ENCODE measurements at places on chromosomes 11 and 22.

GRCh38 chr11:68998390-68998911 lies 14.6 kb downstream of the MRGPRF start:
- no peak for DNase-seq

DNA sequence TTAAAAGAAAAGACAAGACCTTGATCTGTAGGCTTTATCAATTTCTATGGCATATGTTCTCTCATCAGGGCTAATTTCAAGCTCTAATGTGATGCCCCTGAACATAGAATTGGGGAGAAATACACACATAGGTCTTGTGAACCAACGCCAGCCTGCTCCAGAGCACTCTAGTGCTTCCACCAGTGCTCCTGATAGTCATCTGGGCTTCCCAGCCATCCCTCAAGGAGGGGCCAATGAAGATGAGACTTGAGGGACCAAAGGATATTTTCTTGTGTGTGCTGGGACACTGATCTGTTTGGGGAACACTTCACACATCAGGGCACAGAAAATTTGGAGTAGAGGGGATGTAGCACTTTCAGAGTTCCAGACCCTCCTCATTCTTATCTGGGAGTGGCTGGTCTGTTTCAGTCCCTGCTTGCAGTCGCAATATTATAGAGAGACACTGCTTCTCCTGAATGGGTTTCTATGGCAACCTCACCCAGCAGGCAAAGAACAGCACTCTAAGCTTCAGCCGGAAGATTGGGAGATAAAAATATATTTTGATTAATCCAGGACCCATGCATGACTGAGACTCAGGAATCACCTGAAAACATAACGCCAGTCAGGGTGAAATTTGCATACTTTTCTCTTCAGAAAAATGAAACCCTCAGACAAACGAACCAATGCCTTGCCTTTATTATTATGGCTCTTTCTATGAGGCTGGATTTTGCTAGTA lies 28.4 kb upstream of the SCN3B start:
- no peak for DNase-seq

DNA sequence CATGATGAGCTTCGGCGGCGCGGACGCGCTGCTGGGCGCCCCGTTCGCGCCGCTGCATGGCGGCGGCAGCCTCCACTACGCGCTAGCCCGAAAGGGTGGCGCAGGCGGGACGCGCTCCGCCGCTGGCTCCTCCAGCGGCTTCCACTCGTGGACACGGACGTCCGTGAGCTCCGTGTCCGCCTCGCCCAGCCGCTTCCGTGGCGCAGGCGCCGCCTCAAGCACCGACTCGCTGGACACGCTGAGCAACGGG lies 169 bp downstream of the NEFH start:
- DNase-seq, result no peak

GRCh38 chr11:115238791-115239190 lies 265.4 kb downstream of the CADM1 start:
- DNase-seq, result no peak

DNA sequence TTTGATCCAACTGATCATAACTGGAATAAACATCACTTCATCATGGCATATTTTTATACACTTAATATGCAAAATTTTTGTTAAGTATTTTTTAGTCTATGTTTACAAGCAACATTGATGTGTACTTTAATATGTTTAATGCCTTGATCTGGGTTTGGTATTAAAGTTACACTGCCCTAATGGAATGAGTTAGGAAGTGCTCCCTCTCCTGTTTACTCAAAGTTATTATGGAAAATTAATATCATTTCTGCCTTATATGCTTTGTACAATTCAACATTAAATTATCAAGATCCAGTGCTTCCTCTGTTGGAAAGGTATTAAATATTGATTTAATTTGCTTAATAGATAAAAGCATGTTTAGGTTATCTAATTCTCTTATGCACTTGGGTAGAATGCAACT lies 927.3 kb upstream of the RAG2 start:
- DNase-seq, result no peak

- DNase-seq, result peak; percentile 59
These were observed 34.0 kb downstream of the SLC22A12 start for GRCh38 chr11:64624883-64625481.

DNA sequence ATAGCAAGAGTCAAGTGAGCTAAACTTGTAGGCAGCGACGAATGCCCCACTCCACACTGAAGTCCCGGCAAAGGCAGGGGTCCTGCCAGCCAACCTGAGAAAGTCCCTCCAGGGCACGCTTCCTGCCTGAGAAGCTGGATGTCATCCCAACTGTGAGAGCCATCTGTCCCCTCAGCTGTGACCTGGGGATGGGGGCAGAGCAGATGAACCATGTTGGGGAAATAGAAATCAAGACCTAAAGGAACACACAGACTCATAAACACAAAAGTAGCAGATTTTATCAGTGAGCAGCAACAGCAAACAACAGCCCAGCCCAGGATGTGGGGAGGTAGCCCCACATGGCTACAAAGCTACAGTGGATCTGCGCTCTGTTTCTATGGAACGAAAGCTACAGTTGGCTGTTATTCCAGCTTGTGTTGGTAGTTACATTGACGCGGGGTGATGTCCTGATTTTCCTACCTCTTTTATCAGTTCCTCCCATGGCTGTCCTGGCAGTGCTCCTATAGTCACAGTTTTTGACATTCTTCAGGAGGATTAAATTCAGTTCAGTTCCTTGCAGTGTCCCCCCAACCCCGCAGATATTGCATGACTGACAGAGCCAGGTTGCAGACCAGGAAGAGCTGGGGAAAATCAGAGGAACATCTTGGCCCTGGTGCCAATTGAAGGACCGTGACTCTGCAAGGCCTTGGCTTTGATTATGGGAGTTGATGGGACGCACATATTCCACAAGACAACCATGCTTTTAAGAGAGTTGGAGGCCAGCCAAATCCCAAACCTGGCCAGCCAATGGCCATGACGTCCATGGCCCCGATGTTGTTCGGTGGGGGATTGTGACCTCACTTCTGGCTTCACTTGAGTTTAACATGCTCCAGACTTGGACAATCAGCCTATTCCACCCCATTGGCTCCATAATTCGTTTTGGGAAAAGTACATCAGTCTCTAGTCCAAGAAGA lies 14.6 kb downstream of the MRGPRD start:
- no peak for DNase-seq

DNA sequence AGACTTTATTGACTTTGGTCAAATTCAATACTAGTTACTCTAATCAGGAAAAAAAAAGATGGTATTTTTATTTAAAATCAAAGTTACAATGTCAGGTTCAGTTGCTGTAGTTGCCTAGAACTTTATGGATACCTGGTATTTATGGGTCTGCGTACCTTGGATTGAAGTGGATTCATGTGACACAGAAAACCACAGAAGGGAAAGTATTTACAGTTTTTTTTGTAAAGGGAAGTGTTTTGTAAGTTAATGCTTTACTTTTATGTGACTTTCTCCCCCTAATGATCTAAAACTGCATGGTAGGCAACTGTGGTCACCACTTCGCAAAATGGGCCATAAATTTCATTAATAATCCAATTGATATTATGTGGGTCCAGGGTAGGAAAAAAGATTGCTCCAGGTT lies 65.2 kb upstream of the ADA2 start:
- no peak for DNase-seq

GRCh38 chr22:47965896-47966295 lies 1203.4 kb downstream of the TBC1D22A start:
- no peak for DNase-seq

- DNase-seq, result peak; percentile 39
These were observed 2.4 kb upstream of the TRIM68 start for GRCh38 chr11:4610258-4610935.

GRCh38 chr22:42868751-42869251 lies 11.7 kb upstream of the ARFGAP3 start:
- DNase-seq, result no peak

DNA sequence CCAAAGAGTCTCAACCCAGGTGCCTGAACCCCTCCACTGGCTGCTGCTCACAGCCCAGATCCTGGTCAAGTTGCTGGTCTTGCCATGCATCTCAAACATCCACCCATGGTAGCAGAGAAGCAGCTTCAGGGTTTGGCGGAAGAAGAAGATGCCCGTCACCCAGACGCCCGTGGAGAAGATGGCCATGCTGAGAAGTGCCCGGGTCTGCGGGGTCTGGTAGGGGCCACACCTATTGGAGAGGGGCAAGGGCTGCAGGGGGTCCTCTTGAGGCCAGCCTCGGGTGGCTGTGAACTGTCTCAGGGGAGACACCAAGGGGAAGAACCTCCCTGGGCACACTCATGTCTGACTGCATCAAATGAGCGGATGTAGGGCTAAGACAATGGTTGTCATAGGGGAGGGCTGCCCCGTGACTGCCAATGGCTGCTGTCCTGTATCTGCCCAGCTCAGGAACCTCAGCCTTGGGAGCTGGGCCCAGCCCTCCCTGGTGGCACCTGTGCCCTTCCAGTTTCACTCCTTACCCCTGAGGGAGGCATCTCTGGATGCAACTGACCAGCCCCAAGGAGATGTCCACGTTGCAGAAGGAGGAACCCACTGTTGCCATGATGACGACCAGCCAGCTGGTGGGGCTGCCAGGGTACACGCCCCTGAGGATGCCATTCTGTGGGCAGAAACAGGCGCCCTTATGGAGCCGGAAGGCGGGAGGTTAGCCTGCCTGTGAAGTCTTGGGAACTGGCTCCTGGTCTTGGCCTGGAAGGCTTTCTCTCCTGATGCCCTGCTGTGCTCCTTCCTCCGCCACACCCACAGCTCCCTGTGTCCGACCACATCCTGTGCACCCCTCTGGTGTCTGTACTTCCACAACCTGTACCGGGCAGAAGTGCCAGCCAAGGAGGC lies 1.2 kb downstream of the CPT1B start:
- DNase-seq, result no peak

DNA sequence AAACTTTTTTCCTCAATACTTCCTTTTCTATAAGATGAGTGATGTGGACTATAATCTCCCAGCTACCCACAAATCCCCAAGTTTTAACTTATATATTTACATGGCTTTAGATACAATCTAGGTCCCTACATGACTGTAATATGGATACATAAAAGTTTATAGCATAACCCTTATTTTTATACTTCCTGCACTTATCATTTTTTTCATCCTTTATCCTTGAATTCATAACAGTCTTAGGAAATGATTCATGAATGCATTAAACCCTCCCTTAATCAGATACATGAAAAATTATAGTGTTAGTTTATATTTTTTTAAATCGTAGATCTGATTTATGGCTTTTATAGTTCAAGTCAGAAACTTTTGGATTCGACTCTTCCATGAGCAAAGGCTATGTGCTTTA lies 195.8 kb downstream of the MAML2 start:
- no peak for DNase-seq

- peak; percentile 62 for DNase-seq
These were observed at the start of gene TCIRG1 for GRCh38 chr11:68038718-68039525. Gene TCIRG1 (plus strand): TSS chr11:68039025. CDS start chr11:68041272, 2,247 bp downstream.

GRCh38 chr11:115996125-115996807 lies 492.1 kb upstream of the CADM1 start:
- DNase-seq, result no peak

GRCh38 chr11:69922015-69922595 lies 102.9 kb upstream of the FGF3 start:
- no peak for DNase-seq

DNA sequence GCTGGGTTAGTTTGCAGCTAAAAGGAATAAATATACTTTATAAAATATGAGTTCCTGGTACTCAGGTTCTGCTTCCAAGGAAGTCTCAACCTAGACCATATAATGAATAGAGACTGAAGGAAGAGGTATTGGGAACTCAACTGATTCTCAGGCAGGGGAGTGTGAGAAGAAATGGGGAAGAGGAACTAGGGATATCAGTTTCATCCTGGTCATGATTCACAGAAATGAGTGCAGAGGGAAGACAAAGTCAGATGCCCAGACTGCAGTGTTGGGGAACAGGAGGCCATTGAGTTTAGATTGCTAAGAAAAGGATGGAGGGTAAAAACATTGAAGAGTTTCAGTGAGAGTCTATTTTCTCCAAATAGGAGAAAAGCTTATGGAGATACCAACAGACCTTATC lies 28.8 kb downstream of the PLAAT5 start:
- no peak for DNase-seq

DNA sequence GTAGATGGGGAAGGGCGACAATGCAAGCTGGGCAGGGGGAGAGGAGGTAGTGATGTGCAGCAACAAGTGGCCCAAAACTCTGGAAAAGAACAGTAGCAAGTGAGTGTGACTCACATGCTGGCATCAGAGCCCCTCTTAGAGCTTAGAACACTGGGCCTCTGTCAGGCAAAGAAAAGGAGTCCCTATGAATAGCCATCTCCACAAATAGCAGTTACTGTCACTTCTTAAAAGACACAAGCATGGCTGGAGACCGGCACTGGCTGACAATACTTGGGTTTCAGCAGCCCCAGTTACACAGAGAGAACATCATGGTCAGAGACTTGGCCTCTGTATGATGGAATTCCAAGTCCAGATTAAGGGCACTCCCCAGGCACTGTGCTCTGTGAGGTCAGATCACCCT lies 58.2 kb downstream of the PRCP start:
- DNase-seq, result no peak

DNA sequence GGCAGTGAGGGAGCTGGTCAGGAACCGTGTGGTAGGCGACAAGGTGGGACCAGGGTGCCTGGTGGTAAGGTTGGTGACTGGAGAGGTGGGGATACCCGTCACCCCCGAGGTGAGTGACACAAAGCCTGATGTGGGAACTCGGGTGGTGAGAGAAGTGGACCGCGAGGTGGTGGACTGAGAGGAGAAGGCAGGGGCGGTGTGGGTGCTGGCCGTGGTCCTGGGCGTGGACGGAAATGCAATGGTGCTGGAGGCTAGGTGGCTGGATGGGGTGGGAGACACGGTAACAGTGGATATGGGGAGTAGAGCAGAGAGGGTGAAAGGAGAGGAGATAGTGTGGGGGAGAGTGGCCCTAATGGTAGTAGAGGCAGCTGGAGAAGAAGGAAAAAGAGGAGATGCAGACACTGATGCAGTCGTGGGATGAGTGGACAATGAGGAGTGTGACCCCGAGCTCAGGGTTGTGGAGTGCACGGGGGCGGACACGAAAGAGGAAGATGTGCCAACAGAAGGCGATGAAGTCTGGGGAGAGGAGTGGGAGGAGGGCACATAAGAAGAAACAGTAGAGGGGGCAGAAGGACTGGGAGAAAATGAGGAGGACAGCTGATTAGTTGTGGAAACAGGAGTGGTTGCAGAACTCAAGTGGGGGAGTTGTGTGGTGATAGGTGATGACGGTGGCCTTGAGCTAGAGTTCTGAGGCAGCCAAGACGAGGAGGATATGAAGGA lies 20.5 kb downstream of the MUC6 start:
- DNase-seq, result no peak

GRCh38 chr11:86957976-86958646 lies 2.9 kb upstream of the FZD4 start:
- DNase-seq, result no peak

- DNase-seq, result no peak
These were observed 183.0 kb downstream of the MAML2 start for GRCh38 chr11:96159968-96160367.
